ENCODE measurements at places on chromosomes 16 and 17. TPM values are rescaled to one million over a fixed set of nuclear protein-coding genes. Genes with fewer than 3 reads are reported as not detected.

The QRICH2 gene
- 0.05 TPM for total RNA-seq

The NUDT16L1 gene
- total RNA-seq, result 81.9 TPM

The CDC6 gene
- 39.8 TPM for total RNA-seq

The CCDC78 gene
- total RNA-seq, result 22.9 TPM

The ACAP1 gene
- 0.08 TPM for total RNA-seq

The GRIN2A gene
- total RNA-seq, result not detected

The HSPB9 gene
- not detected for total RNA-seq

The SALL1 gene
- not detected for total RNA-seq

The CCL1 gene
- total RNA-seq, result not detected

The EVI2A gene
- total RNA-seq, result not detected

All from HT-29 (cell line).